ENCODE measurements at places on chromosomes 1 and 21.

- DNase-seq, result no peak
These were observed 124.3 kb downstream of the CENPF start for GRCh38 chr1:214727274-214727673.

DNA sequence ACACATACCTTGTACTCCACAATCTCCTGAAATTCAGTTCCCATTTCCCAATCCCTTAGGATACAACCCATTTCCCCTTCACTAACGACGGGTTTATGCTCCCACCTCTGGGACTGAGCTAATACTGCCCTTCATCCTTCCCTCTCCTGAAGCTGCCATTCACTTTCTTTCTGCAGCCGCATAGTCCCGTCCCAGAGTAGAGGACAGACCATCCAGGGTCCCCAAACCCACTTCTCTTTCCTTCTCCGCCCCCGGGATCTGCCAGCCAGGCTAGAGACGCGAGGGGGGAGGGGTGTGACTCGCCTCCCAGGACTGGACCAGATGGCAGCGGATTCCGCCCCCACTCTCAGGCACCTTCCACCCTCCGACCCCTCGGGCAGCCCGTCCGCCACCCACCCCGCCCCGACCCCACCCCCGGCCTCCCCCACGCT lies 679 bp downstream of the ABL2 start:
- DNase-seq, result no peak

DNA sequence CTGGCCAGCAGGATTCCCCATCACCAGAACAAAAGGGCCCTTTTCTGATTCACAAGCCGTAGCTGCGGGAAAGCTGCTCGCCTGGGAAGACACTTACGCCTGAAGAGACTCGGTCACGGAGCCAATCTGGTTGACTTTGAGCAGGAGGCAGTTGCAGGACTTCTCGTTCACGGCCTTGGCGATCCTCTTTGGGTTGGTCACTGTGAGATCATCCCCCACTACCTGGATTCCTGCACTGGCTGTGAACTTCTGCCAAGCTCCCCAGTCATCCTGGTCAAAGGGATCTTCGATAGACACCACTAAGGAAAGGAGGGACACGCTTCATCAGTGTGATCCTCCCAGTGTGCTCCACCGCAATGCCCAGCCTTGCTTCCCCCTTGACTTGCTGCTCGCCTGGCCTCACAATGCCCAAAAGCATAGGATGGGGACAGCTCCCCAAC lies 14.7 kb downstream of the ENO1 start:
- DNase-seq, result no peak

DNA sequence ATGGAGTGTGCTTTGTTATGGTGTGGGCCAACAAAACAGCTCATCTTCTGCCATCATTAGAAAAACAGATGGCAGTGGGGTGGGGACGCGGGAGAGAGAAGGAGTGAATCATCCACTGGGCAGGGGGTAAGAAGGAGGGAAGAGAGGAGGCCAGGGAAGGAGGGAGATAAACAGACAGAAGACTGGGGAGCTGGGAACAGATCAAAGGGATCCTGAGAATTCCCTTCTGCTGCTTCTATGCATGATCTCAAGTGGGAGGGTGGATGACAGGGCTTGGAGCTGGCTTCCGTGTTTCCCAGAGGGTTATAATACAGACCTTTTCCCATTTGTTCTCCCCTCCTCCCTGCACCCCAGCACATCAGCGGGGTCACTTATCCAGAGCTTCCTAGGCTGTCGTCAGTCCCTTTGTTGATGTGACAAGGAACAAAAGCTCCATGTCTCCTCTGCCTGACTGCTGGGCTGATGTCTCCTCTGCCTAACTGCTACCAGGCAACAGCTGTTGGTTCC lies 338.6 kb downstream of the PAPPA2 start:
- no peak for DNase-seq

- DNase-seq, result no peak
These were observed 15.4 kb downstream of the MACO1 start for GRCh38 chr1:25445993-25446538.

DNA sequence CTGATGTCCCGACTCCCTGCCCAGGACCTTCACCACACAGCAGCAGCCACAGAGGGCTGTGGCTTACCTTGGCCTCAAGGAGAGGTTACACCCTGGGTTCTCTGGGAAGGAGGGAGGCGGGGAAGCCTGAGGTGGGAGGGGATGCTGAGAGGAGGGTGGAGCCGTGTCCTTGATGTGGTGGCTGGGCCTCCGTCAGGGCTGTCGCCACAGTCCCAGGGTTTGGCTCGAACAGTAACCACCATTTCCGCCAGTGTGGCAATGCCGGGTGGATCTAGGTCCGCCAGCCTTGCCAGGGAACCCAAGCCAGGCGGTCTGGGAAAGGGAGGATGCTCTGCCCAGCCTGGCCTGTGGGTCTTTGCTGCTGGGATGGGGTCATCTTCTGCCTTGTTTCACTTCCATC lies 18.4 kb upstream of the CDCA8 start:
- DNase-seq, result no peak

DNA sequence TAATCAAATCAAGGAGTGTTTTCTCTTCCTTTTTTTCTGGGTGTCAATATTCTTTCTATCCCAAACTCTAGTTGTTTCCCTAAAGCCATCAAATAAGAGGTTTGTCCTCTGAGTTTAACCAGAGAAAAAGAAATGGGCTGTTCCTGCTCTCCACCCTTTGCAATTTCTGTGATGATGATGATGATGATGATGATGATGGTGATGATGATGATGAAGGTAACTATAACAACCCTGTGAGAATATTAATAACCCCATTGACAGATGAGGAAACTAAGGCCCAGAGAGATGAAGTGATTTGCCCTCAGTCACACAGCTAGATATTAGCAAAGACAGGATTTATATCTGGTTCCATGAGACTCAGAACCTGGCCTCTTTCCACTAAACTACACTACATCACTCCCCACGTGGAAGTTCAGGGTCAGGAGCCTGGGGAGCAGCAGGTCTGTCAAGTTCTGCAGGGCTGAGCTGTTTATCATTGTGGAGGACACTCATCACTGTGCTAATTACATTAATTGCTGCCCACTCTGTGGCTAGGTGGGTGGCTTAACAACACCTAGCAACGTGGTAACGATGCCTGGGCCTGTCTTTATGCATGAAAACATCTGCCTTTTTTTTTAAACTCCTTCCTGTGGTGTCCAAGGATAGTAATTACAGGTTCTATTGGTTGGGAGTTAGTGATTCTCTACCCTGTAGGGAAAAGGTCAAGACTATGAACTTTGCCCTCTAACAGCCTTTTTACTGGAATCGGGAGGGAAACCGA lies 19.0 kb upstream of the JUN start:
- no peak for DNase-seq

DNA sequence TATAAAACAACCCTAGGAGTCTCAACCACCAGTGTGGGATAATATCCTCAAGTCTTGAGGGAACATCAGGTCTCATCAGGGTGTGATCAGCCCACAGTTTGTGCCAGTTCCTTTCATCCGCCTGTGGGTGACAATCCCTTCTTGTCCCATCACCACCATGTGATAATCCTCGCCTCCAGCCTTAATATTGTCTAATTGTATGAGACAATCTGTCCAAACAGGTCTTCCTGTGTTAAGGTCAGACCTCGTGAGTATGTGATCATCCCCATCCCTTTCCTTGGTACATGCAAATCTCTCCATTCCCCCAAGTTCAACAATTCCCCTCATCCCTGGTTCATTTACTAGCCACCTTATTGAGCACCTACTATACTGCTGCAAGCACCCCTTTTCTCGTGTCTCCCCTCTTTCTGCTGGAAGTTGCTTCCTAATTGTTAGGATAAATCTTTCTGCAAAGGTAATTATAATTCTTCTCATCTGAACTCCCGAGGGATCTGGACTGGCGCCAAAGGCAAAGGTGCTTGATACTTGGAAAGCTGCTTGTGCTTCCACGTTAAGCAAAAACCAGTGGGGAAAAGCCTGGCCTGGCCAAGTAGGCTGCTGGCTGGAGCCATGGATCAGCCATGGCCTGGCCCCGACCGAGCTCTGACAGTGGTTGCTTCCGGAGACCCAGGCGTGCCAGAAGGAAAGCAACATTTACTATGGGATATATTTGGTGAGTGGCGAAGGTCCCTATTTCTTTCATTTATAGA lies 92.5 kb downstream of the RNF220 start:
- no peak for DNase-seq

DNA sequence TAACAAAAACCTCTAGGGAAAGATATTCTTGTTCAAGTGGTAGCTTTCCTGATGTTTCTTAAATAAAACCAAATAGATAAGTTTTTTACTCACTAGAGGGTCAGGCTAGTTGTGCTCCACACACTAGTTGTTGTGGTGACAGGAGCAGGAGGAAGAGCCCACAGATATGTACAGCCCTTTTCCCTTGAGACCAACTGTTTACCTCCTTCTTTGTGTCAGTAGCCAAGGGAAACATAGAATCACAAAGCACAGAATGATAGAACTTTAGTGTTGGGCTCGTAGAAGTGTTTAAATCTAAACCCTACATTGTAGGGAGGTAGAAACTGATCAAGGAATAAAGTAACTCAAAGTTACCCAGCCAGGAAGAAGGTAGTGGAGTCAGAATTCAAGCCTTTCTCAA lies 309.0 kb downstream of the CTH start:
- no peak for DNase-seq

Data from esophagus squamous epithelium (tissue), 5 donors.